Cardiac atrium fibroblast (primary cell): ENCODE measurements at places on chromosomes 6 and 20. TPM values are rescaled to one million over a fixed set of nuclear protein-coding genes. Genes with fewer than 3 reads are reported as not detected.

ADGB gene
- not detected in 2 replicates for total RNA-seq

HLA-DPA1 gene
- total RNA-seq = 1.4 and 1.6 TPM in 2 replicates

XKR7 gene
- not detected in 2 replicates for total RNA-seq

MAPK13 gene
- total RNA-seq = 2.8 and 3.8 TPM in 2 replicates

SLC22A16 gene
- total RNA-seq = 1.9 TPM in 1 of 2 replicates, not detected in the other

FHL5 gene
- total RNA-seq = 0.18 TPM in 1 of 2 replicates, not detected in the other

SMOC2 gene
- total RNA-seq = 0.81 and 1.3 TPM in 2 replicates

EPHA7 gene
- total RNA-seq = under 0.01 and 0.65 TPM in 2 replicates

GRM1 gene
- total RNA-seq = not detected in 2 replicates
